ENCODE measurements at places on chromosomes 6 and 20. TPM values are rescaled to one million over a fixed set of nuclear protein-coding genes. Genes with fewer than 3 reads are reported as not detected.

The ECT2L gene
- not detected for total RNA-seq

The OXT gene
- not detected for total RNA-seq

GRCh38 chr20:58001946-58002345, 226.5 kb downstream of the ANKRD60 start:
- DNase-seq = no peak
- H3K27me3 ChIP-seq = no peaks in the 10 kb centered on the region

DNA sequence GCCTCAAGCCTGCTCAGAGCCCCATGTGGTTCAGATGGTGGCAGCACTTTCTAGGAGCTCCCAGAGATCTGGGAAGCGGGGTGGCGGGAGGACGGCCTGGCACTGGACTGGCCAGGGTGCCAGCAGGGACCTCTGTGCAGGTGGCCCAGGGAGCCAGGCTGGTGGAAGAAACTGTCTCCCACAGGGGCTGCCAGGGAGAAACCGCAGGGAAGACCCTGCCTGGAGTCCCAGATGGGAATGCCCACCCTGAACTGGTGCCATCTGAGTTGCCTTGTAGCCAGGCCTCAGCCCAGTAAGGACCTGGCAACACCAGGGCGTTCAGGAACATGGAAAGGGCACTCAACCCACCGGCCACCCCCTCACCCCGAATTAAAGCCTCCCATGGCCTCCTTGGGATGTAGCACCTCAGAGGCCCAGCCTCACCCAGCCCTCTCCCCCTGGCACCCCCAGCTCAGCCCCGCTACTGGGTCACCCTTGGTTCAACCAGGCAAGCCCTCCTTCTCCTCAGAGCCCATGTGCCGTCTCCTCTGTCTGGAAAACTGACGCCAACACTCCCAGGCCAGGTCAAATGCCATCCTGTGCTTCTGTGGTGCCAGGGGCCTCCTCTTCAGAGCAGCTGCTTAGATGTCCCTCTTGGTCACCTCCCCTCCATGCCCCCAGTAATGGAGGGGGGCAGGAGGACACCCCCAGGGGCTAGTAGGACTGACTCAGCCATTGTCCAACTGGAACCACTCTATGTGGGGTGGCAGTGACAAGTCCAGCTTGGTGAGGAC, 5.9 kb upstream of the C20orf144 start:
- H3K36me3 ChIP-seq = peaks cover 20% of the 10 kb centered on the region
- no peaks in the 10 kb centered on the region for H3K27me3 ChIP-seq
- peaks cover 8% of the 10 kb centered on the region for H3K4me1 ChIP-seq
- no peak overlapping the region for H3K4me3 ChIP-seq
- no peak for DNase-seq
